ENCODE measurements at places on chromosomes 5 and 9.
A peak's percentile ranks its signal among the peaks of the same experiment; 100 is the strongest.

GRCh38 chr5:93899026-93899600 is 157.7 kb upstream of the POU5F2 start:
- no peak for DNase-seq

DNA sequence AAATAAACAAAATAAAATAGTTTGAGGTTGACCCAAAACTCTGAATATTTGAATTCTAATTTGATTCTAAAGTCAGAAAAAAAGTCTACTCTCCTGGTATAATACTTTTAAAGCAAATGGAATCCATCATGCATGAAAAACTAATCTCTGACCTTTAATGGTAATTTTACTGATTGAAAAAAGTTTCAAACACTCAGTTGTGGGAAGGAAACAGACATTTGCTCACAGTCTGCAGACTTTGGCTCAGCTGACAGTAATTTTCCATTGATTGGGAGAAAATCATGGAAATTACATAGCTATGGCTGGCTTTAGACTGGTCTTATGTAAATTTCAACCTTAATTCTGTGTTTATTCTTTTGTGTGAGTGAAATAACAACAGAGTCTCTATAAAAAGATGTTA is 574.3 kb downstream of the PDE4D start:
- no peak for DNase-seq

- no peak for DNase-seq
These were observed 65.2 kb downstream of the RETREG1 start for GRCh38 chr5:16551628-16552027.

- DNase-seq, result no peak
These were observed 726.5 kb upstream of the RIOK2 start for GRCh38 chr5:97909541-97909940.

- DNase-seq, result no peak
These were observed 74.1 kb downstream of the HABP4 start for GRCh38 chr9:96524045-96524444.

- no peak for DNase-seq
These were observed 133.0 kb downstream of the ZDHHC21 start for GRCh38 chr9:14560194-14560593.

GRCh38 chr9:82488313-82489200 is 500.0 kb downstream of the SPATA31D1 start:
- no peak for DNase-seq

DNA sequence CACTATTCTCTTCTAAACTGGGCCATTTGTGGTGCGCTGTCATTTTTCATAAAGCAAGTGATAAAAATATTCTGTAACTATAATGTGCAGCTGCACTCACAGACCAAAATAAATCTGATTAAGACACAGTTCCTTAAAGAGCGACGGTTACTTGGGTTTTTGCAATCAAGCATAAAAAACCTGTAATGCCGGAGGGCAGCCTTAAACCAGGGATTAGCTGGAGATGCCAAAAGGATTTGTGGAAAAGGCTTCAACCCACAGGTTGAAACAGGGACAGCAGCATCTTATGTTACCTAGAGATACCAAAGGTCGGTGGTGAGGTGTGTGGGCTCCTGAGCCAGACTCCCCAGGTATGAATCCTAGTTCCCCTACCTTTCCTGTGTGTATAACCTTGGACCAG is 49.3 kb downstream of the CTNND2 start:
- DNase-seq, result no peak

- DNase-seq, result no peak
These were observed 21.5 kb downstream of the PLPP7 start for GRCh38 chr9:131310833-131311554.

DNA sequence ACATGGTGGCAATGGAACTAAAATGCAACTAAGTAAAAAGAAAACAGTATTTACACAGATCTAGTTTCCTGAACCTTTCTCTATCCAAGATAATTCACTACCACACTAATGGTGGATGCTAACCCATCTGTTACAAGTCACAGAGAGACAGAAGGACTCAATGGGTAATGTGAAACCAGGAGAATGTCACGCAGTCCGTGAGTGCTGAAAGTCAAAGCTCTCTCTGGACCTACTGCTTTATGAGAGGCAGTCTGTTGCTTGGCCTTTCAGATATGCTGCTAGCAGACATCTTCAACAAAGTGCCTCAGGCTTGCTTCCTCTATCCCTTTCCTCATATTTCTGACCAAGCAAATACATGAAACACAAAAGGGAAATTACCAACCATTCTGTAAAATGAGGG is 69.0 kb upstream of the GLRX start:
- DNase-seq, result no peak

- DNase-seq, result no peak
These were observed 187.6 kb upstream of the EFNA5 start for GRCh38 chr5:107858324-107858723.

DNA sequence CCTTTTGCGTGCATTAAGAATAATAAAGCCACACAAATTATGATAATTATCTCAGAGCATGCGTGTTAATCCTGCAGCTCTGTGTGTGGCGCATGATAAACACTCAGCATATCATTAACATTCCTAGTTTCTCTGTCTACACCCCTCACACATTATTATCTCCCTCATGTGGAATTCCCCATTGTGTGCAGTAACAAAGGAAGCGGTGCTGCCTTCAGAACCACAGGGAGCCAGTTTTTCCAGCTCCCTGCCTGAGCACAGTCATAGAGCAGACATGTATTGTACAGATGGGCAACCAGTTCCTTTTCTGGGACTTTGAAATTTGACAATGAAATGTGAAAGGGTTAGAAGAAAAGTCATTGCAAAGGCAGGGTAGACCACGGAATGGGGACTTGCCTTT is 1365.5 kb upstream of the CDH9 start:
- peak; percentile 14 for DNase-seq

DNA sequence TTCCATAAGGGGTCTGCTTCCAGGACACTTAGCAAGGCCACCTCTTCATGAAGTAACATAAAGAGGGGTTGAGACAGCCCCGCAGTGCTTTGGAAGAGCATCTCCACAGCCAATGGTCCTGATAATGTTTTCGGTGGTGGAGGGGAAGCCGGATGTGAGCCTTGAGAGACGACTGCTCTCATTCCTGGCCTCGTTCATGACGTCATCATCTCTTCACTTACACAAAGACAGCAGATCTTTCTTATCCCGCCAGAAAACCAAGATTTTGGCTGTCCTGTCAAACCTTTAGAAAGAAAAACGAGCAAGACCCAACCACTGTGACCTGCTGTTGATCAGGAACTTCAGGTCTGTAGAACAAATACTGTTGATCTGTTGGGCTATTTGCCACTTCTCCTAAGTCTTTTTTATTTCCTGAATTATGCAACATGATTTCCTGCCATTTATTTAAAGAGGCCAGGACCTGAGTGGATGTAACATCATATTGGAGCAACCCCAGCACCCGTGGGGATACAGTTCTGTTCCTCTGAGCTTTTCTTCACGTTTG is 89.0 kb upstream of the IRX2 start:
- no peak for DNase-seq

DNA sequence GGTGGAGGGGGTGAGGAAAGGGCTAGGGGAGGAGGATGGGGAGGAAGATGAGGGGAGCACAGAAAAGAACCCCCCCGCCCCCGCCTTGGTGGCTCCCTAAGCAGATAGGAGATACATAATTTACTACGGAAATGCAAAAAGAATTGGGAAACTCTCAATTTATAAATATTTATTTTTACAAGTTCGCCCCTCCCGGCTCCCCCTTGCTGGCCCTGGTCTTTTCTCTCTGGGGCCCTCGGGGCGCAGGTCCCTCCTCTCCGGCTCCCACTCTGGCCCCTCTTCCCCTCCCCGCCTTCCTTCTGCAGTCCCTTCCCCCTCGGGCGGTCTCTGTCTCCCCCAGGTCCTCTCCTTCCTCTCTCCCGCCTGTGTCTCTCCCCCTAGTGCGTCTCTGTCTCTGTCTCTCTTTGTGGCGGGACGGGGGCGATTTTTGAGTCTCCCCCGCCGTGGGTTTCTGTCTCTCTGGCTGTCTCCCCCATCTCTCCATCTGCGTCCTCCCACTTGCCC is 173.6 kb upstream of the IER5L start:
- DNase-seq, result no peak

- no peak for DNase-seq
These were observed 44.5 kb upstream of the ANGPTL2 start for GRCh38 chr9:127166651-127167524.

DNA sequence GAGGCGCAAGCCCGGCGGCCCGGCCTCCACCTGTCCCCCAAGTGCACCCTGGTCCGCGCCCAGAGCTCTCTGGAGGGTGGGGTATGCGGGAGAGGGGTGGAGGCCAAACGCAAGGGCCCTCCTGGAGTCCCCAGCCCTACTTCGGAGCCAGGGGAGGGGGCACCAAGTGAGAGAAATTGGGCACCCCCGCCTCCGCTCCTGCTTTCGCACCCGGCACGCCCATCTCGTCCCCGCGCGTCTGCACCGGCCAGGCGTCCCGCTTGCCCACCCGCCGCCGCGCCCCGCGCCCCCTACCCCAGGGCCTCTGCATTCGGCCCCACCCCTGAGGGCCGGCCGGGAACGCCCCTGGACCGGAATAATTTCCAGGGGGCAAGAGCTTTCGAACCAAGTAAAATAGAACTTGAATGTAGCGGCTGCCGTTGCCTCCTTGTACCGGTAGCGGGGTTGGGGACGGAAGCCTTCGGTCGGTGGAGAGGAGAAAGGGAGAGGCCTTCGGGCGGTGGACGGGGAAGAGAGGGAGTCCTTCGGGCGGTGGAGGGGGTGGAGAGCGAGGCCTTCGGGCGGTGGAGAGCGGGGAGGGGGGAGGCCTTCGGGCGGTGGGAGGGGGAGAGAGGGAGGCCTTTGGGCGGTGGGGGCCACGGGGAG is 694 bp upstream of the PHPT1 start:
- DNase-seq, result peak; percentile 47

- DNase-seq, result no peak
These were observed 539.6 kb upstream of the CLINT1 start for GRCh38 chr5:158398360-158399201.

DNA sequence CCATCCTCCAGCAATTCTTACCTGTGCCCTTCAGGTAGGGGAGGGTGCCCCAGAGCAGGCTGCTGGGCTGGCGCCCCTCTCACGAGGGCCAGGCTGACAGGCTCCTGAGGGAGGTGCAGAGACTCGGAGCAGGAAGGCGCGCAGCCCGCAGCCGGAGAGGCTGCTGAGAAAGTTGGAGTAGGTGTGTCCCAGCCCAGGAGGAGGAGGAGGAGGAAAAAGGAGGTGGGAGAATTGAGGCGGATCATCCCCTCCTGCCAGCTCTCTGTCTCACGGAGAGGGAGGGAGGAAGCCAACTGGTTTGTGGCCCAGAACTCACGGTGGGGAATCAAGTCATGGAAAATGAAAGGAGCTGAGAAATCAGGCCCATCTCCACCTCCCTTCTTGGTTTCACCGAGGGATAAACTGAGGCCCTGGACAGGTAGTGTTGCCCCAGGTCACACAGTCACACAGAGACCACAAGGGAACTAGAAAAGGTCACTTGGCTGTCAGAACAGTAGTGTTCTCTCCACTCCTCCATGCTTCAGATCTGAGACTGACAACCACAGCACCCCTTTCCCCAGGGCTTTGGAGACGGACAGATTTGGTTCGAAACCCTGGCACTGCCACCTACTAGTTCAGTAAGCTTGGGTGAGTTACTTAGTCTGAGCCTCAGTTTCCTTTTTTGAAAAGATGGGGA is at the start of gene FAT2:
TSS of gene FAT2 (minus strand) at position 188 of the 676 bp plus-strand sequence. CDS start 22,400 bp downstream, outside the sequence.
- DNase-seq, result no peak

DNA sequence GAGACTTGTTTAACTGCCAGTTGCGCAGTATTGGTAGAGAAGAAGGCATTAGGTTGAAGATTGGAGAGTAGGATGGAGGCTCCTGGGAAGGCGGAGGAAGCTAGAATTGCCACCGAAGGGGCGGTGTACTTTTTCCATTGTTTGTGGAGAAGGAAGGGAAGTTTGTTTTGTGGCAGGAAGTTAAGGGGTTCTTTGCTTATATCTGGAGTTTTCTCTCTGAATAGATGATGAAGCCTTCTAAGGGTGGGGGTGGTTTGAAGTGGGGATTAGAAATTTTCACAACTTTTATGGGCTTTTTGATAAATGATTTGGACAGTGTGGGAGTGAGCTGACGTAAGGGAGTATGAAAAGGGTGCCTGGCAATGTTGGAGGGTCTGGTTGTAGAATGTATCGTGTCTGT is 59.3 kb downstream of the SNX30 start:
- no peak for DNase-seq

- DNase-seq, result no peak
These were observed 95.4 kb upstream of the DAB2 start for GRCh38 chr5:39520232-39520572.

DNA sequence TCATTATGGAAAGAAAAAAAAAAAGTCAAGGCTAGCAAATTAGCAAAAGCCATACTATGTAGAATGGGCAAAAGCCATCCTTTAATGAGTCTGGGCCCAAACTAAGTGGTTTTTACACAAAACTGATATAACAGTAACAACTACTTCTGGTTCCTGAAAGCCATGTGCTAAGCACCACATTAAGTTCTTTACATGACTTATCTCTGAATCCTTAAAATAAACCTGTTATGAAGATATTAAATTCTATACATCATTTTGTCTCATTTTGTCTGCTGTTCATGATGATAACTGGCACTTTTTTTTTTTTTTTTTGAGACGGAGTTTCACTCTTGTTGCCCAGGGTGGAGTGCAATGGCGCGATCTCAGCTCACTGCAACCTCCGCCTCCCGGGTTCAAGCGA is 5.0 kb downstream of the FNIP1 start:
- DNase-seq, result no peak

- DNase-seq, result peak; percentile 36
These were observed 7.6 kb downstream of the CRAT start for GRCh38 chr9:129102791-129103594.

GRCh38 chr5:169169783-169170182 is 131.2 kb downstream of the SLIT3 start:
- no peak for DNase-seq

- DNase-seq, result no peak
These were observed 20.7 kb upstream of the STX17 start for GRCh38 chr9:99885747-99886146.

DNA sequence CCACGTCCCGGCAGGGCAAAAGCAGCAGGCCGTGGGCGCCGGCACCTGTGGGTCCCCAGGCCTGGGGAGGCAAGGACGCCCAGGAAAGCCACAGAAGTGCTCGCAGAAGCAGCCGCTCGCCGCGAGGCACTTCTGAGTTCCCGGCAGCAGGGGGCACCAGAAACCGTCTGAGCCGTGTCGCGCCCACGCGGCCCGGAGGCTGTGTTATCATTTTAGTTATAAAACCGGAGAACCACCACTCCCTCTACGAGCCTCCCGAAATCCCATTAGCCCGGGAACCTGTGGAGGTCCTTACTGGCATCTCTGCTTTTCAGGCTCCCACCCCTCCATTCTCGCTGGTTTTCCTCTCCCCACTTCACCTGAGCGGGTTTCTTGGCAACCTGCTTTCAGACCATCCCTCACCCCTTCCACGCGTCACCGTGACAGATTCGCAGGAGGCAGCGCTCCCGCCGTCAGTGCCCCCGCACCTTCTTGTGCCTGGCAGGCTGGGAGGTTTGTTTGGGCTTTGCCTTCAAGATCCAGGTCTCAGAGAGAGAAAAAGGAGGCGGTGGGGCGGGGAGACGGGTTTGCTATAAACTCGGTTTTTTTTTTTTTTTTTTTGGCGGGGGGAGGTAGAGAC is 2.3 kb downstream of the GDNF start:
- peak; percentile 79 for DNase-seq

- DNase-seq, result no peak
These were observed 75.3 kb upstream of the SIMC1 start for GRCh38 chr5:176162888-176163287.

Data from neural crest cell (in vitro differentiated cells).